ENCODE measurements at places on chromosomes 11 and 22. TPM values are rescaled to one million over a fixed set of nuclear protein-coding genes. Genes with fewer than 3 reads are reported as not detected.

DNA sequence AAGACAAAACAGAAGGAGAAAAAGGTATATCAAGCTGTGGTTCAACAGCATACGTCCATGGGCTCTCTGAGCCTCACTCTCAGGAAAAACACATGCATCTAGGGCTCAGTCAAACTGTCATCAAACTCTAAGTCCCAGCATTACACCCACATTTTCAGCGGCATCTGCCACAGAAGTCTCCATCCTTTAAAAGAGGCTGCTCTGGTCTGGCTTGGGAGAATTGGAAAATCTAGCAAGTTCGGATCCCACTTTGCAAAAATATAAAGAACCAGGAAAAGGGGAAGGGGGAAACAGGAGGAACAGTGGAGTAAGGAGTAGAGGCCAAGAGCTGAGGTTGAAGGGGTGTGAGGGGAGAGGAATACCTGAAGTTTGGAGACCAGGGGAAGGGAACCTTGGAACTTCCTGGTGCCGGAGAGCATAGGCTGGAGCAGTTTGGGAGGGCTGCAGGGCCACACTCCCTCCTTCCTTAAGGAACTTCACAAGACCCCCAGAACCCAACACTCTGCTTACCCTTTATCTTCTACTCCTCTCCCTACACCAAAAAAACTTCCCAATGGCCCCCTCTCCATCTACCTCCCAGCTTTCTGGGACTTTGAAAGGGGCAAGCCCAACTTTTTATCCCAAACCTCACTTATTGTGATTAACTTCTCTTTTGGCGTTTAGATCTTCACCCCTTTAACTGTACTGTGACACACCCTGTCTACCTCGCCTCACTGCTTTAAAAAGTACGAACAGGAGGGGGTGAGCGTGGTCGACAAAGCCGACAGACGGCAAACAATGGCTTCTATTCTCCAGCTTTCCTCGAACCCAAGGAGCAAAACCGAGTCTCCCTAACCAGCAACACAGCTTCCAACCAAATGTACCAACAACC is 4.0 kb downstream of the PAX6 start:
- peaks cover 3% of the 10 kb centered on the region for H3K27me3 ChIP-seq
- DNase-seq: no peak
- no peak overlapping the region for H3K4me3 ChIP-seq
- no peaks in the 10 kb centered on the region for H3K36me3 ChIP-seq
- no peak overlapping the region for H3K27ac ChIP-seq

DNA sequence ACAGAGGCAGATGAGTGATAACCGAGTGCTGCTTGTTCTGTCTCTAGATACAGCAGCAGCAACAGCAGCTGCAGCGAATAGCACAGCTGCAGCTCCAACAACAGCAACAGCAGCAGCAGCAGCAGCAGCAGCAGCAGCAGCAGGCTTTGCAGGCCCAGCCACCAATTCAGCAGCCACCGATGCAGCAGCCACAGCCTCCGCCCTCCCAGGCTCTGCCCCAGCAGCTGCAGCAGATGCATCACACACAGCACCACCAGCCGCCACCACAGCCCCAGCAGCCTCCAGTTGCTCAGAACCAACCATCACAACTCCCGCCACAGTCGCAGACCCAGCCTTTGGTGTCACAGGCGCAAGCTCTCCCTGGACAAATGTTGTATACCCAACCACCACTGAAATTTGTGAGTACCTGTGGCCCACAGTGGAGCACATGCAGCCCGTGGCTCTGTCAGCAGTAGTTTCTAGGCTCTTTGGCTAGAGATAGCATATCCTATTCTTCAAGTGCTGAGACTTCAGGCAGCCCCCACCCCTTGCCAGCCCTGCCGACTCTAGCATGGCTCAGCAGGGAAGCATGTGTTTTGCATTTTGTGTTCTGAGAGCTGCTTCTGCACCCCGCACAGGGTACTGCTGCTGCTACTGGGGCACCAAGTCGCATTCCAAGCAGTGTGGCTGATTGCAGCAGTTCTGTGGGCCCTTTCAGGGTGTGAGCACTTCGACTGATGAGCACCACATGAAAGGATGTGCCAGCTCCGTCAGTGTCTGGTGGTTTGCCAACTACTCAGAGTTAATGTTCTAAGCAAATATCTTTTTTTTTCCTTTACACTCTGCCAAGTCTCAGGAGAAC is 59.2 kb downstream of the MED15 start:
- H3K36me3 ChIP-seq: no peaks in the 10 kb centered on the region
- no peak overlapping the region for H3K4me3 ChIP-seq
- DNase-seq: peak; percentile 68

GRCh38 chr11:78647986-78648875 is 73.6 kb upstream of the NARS2 start:
- no peak overlapping the region for H3K27ac ChIP-seq
- peaks cover 2% of the 10 kb centered on the region for H3K4me1 ChIP-seq
- H3K36me3 ChIP-seq: no peaks in the 10 kb centered on the region
- no peak overlapping the region for H3K4me3 ChIP-seq

DNA sequence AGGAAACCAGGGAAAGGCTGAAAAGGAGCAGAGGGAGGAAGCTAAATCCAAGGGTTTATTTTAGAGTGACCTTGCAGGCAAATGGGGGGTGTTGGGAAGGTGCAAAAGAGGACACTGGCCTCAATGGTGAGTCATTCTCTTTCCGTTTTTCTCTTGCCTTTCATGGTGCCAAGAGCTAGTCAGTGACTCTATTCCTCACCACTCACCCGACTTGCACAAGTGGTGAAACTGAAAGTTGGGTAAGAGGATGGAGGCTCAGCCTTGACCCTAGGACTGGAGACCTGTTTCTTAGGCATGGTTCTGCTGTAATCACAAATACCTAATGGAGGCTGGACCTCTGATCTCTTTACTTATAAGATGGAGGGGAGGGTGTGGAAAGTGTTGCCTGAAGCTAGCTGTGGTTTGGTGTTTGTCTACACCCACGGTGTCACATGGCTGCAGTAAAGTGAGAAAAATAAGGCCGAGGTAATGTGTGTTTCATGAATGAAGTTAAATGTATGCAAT is 67.3 kb upstream of the CREB3L1 start:
- H3K27ac ChIP-seq: no peak overlapping the region
- H3K27me3 ChIP-seq: no peaks in the 10 kb centered on the region
- H3K36me3 ChIP-seq: no peaks in the 10 kb centered on the region
- H3K4me1 ChIP-seq: no peaks in the 10 kb centered on the region
- no peak for DNase-seq

GRCh38 chr11:114200351-114201133 is 95.7 kb upstream of the NNMT start:
- H3K36me3 ChIP-seq: no peaks in the 10 kb centered on the region
- no peaks in the 10 kb centered on the region for H3K27me3 ChIP-seq
- peak; percentile 15 for DNase-seq
- H3K4me3 ChIP-seq: no peak overlapping the region
- no peak overlapping the region for H3K27ac ChIP-seq

DNA sequence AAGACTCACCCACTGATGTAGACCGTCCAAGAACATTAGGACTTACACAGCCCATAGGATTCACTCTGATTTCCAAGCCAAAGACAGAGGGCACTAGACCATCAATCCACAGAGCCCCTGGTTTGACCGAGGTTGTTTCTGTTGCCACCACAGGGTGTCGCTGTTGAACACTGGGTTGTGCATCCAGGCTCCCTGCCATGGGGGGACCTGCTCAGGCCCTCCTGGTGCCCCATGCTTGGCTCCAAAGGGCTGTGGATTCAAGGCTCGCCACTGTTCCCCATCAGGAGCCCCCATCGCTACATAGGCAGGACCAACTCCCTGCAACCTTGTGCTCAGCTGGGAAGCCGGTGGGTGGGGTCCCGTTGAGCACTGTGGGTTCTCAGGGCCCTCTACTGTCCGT is 128.0 kb upstream of the ANO1 start:
- no peak overlapping the region for H3K27ac ChIP-seq
- H3K4me1 ChIP-seq: no peaks in the 10 kb centered on the region
- DNase-seq: no peak
- H3K36me3 ChIP-seq: no peaks in the 10 kb centered on the region
- no peaks in the 10 kb centered on the region for H3K27me3 ChIP-seq

GRCh38 chr11:115060840-115061239 is 382.5 kb downstream of the NXPE2 start:
- no peak overlapping the region for H3K4me3 ChIP-seq
- no peaks in the 10 kb centered on the region for H3K27me3 ChIP-seq
- no peak overlapping the region for H3K27ac ChIP-seq
- H3K36me3 ChIP-seq: no peaks in the 10 kb centered on the region

DNA sequence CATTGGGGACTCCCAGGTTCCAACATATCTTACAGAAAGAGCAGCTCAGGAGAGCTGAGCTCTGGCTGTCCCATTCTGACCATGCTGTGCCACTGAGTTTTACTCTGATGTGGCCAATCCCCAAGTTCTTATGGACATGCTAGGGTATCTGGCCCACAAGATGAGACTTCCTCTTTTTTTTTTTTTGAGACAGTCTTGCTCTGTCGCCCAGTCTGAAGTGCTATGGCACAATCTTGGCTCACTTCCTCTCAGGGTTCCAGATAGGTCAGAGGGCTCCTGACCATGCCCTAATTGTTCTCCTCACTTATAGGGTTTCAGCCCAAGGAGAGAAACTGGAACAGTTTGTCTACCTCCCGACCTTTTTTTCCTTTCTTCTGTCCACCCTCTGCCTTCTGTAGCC is 152.3 kb upstream of the CCDC90B start:
- H3K27me3 ChIP-seq: no peaks in the 10 kb centered on the region
- no peak overlapping the region for H3K4me3 ChIP-seq
- no peak overlapping the region for H3K27ac ChIP-seq
- H3K36me3 ChIP-seq: no peaks in the 10 kb centered on the region
- no peaks in the 10 kb centered on the region for H3K4me1 ChIP-seq
- DNase-seq: no peak

GRCh38 chr11:65789230-65790103 is 2.6 kb downstream of the OVOL1 start:
- H3K27ac ChIP-seq: no peak overlapping the region
- H3K36me3 ChIP-seq: no peaks in the 10 kb centered on the region
- DNase-seq: no peak
- peaks cover 2% of the 10 kb centered on the region for H3K4me1 ChIP-seq
- H3K27me3 ChIP-seq: peaks cover 3% of the 10 kb centered on the region

DNA sequence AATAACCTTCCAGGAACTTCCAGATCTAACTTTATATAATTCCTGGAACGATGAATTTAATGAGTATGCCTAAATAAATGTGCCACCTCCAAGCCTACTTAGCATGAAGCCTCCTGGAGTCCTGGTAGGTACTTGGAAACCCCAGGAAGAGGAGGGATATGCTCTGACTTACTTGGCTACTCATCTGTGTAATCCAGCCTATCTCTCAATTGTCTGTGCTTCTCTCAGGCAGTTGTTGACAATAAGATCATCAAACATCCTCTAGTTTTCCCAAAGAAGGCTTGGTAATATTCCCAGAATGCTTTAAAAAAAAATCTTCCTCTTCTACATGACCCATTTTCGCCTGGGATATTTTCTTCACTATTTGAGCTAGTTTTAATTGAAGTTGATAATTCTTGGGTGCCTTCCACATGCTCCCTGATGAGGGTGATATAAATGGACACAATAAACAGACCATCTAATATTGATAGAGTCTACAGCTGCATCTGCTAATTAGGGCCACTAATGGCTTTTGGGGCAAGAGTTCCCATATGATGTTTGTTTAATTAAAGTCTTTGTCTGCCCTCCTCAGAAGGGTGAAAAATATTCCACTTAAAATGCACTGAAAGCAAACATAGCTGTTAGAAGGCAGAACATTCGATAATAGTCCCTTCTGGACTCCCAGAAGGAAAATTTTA is 75.5 kb upstream of the RAB38 start:
- H3K27ac ChIP-seq: no peak overlapping the region
- DNase-seq: no peak
- no peaks in the 10 kb centered on the region for H3K27me3 ChIP-seq
- no peaks in the 10 kb centered on the region for H3K4me1 ChIP-seq

- no peaks in the 10 kb centered on the region for H3K36me3 ChIP-seq
- no peak for DNase-seq
- no peak overlapping the region for H3K27ac ChIP-seq
- peaks cover 6% of the 10 kb centered on the region for H3K4me1 ChIP-seq
- no peaks in the 10 kb centered on the region for H3K27me3 ChIP-seq
Observed at GRCh38 chr22:25360411-25360810, 141.0 kb downstream of the CRYBB2 start.

GRCh38 chr11:124277804-124278203 is 21.6 kb downstream of the OR8G5 start:
- no peak overlapping the region for H3K27ac ChIP-seq
- H3K4me3 ChIP-seq: no peak overlapping the region
- H3K27me3 ChIP-seq: no peaks in the 10 kb centered on the region
- H3K36me3 ChIP-seq: no peaks in the 10 kb centered on the region
- no peaks in the 10 kb centered on the region for H3K4me1 ChIP-seq

The BATF2 gene
- 3.4 TPM for total RNA-seq

The CD248 gene
- 47.9 TPM for total RNA-seq

The C11orf16 gene
- 0.50 TPM for total RNA-seq

The FREY1 gene
- 0.73 TPM for total RNA-seq

The MISFA gene
- 3.8 TPM for total RNA-seq

The MUC5AC gene
- not detected for total RNA-seq

The LYVE1 gene
- total RNA-seq: 39.0 TPM

The OR52N4 gene
- not detected for total RNA-seq

The ANO3 gene
- 0.22 TPM for total RNA-seq

The PRG2 gene
- total RNA-seq: not detected

The ACR gene
- 0.64 TPM for total RNA-seq

The GAB4 gene
- not detected for total RNA-seq

The CBLIF gene
- total RNA-seq: not detected
